ENCODE measurements at places on chromosomes 7 and 10. TPM values are rescaled to one million over a fixed set of nuclear protein-coding genes. Genes with fewer than 3 reads are reported as not detected.
A peak's percentile ranks its signal among the peaks of the same experiment; 100 is the strongest.

HDAC9 gene
- 3.0 TPM for total RNA-seq

GFRA1 gene
- total RNA-seq = not detected

C1QL3 gene
- total RNA-seq = not detected

- DNase-seq = no peak
Measured at GRCh38 chr10:8102708-8103401, 48.4 kb downstream of the GATA3 start.

DNA sequence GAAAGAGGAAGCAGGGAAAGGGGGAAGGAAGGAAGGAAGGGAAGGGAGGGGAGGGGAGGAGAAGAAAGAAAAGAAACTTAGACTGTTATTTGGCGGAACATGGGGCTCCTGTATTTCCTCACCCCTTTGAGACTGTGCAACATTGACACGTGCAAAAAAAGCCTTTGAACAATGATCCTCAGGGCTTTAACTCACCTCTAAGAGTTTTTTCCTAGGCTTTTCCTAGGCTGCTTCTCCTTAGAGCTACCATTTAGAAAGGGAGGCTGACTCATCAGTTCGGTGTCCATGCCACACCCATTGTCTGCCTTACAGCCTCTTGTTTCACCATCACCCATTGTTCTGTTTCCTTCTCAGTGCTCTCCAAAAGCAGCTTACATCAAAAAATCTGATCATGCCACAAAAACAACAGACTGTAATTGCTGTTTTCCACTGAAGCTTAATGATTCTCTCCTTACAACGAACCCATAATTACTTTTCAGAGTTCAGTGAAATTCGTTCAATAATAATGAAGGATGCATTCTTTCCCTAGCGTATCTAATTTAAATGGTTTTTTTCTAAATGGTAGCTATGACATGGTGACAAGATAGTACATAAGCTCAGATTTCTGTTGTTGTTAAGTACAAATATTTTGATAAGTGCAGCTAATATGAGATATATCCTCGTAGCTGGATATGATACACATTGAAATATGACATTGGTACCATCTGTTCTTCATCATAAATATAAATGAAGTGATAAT is 90.8 kb downstream of the PRLHR start:
- DNase-seq = peak; percentile 18

DNA sequence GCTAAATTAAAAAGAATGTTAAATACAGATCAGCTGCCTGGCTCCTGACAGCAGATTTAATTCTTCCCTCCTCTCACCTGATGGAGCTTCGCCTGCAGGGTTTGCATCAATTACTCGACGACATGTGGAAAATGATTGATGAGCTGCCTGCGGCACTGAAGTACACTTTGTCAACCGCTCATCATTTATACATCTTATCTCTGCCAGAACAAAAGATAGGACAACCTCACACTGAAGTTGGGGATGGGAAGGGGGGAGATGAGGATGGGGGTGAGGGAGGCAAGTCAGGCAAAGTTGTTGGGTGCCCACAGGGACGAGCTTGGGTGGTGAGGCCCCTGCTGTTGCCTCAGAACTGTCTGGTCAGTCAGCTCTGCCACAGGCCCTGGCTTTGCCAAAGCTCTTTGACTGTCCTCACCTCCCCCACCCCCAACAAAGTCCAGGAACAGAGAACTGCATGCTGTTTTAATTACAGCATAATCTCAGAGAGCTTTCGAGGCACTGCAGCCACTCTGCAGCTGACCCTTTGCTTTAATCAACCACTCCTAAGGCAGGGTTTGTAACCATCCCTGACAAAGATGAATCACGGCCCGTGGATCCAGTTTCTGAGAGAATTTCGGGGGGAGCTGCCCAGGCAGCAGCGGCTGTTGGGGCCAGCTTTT is 702.3 kb downstream of the LRMDA start:
- DNase-seq = no peak

CHN2 gene
- total RNA-seq = 4.3 TPM

DNA sequence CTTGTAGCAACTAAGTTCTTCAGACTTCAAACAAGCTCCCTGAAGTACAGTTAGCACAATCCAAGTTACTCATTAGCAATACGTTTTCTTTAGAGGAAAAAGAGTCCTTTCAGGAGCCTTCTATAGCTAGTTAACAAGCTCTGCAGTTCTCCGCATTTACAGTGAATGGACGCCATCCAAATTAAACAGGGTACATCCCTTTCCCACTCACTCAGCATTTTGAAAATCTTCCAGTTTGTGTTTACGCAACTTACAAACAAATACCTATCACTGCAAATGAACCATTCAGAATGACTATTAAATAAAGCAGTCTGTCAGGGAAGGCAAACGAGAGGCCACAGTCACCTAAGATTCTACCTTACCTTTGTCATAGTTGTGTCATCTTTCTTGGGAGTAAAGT is 84.5 kb downstream of the RNF32 start:
- no peak for DNase-seq

DNA sequence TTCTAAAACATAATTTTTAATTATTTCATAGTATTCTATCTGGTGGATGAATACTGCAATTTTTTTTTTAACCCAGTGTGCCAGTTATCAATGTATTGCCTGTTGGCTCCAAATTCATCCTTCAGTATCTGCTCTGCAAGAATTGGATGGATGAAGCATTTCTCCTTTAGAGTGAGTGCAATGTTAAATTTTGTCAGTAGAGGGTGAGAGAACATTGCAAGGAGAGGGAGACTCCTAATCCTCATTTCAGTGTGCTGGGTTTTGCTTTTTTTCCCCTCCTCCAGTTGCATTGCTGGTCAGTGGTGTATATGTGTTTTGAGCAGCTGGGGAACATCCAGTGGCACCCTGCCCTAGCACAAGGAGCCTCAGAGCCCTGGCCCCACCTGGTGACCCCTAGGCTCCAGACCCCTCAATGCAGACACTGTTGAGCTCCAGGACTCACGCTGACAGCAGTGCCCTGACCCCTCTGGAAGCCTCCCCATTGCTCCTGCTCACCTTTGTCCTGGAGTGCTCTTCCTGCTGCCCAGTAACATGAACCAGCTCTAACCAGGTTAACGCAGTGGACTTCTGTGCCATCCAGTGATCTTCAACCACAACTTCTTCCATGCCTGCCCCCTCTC is 199.4 kb downstream of the USP6NL start:
- DNase-seq = peak; percentile 12

PTPRN2 gene
- 1.7 TPM for total RNA-seq

OR2A7 gene
- total RNA-seq = 0.86 TPM

DNA sequence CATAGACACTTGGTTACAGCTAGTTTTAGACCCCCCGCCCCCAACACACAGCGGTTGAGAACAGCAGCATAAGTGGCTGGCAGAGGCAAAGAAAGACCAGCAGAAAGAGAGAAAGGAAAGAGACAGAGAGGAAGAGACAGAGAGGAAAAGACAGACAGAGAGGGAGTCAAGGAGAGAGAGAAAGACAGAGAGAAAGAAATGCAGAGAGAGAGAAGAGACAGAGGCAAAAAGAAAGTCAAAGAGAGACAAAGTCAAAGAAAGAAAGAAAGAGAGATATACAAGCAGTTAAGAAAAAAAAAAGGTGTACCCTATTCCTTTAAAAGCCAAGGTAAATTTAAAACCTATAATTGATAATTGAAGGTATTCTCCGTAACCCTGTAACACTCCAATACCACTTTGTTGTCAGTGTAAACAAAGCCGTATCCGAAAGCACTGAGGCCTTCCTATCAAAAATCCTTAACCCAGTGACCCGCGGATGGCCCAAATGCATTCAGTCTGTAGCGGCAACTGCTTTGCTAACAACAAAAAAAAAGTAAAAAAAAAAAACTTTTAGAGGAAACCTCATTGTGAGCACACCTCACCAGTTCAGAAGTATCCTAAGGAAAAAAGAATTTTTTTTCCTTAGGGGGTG is 11.9 kb upstream of the SLC12A9 start:
- DNase-seq = no peak

- peak; percentile 11 for DNase-seq
Measured at GRCh38 chr7:150826061-150826849, 25.7 kb downstream of the TMEM176A start.

DNA sequence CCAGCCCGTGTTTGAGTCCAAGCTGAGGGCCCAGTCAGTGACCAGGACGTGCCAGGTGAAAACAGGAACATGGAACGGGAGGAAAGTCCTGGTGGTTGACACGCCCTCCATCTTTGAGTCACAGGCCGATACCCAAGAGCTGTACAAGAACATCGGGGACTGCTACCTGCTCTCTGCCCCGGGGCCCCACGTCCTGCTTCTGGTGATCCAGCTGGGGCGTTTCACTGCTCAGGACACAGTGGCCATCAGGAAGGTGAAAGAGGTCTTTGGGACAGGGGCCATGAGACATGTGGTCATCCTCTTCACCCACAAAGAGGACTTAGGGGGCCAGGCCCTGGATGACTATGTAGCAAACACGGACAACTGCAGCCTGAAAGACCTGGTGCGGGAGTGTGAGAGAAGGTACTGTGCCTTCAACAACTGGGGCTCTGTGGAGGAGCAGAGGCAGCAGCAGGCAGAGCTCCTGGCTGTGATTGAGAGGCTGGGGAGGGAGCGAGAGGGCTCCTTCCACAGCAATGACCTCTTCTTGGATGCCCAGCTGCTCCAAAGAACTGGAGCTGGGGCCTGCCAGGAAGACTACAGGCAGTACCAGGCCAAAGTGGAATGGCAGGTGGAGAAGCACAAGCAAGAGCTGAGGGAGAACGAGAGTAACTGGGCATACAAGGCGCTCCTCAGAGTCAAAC is 5.2 kb downstream of the GIMAP5 start:
- DNase-seq = no peak

ASZ1 gene
- not detected for total RNA-seq

TMEM229A gene
- total RNA-seq = not detected

DNA sequence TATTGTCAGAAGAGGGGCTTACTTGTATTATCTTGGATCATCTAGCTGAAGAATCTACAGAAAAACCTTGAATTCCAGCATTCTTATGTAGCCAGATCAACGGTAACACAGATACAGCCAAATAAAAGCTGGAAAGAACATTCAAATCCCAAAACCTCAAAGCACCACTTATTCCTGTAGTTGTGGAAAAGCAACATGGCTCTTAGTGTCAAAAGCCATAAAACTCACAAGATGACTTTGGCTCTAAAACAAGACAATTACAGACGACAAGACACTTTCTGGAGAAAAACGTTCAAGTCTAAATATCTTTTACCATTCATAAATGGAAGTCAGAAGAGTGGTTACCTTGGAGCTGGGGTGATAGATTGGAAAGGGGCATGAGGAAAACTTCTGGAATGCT is 173.0 kb downstream of the HERPUD2 start:
- DNase-seq = no peak

DNA sequence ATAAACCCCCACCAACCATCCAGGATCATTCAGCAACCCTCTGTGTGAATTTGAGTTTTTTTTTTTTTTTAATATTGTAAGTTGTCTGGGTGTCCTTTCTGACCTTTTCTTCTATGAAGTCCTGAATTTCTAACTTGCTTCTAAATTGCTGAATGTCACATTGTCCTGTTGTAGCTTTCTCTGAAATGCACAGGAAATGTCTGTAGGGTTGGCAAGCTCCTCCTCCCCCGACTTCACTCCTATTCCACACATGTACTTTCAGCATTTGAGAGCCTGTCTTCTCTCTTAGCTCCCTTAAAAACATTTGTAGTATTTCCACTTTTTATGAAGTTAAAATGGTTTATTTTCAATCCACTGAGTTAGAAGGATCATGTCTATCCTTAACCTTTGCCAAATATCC is 3.3 kb upstream of the CNNM2 start:
- DNase-seq = no peak

DNA sequence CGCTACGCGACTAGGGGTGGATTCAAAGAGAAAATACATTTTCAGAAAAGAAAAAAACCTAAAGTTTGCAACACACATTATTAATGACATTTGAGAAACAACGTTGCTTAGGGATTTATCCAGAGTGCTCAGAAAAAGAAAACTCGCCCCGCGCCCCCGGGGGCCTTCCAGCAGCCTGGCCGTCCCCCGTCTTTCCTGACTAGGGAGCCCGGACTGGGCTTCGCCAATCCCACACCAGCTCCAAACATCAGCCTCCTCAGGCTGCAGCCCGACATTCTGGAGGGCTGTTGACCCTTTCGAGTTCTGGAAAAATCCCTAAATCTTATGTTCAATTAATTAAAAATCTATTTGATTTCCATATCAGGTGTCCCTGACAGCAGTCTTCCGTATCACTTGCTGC is 48.6 kb downstream of the CLEC2L start:
- no peak for DNase-seq

- DNase-seq = no peak
Measured at GRCh38 chr7:143363016-143363937, 764 bp upstream of the FAM131B start.

GRCh38 chr10:69739634-69740033 is 62.1 kb upstream of the COL13A1 start:
- DNase-seq = no peak

PCLO gene
- 0.38 TPM for total RNA-seq

Data from HT-29 (cell line).